ENCODE measurements at places on chromosomes 6 and 20.

- DNase-seq = no peak
Measured at GRCh38 chr6:69980624-69981023, 114.3 kb downstream of the COL19A1 start.

- DNase-seq = no peak
Measured at GRCh38 chr20:18032977-18033892, 24.5 kb downstream of the OVOL2 start.

DNA sequence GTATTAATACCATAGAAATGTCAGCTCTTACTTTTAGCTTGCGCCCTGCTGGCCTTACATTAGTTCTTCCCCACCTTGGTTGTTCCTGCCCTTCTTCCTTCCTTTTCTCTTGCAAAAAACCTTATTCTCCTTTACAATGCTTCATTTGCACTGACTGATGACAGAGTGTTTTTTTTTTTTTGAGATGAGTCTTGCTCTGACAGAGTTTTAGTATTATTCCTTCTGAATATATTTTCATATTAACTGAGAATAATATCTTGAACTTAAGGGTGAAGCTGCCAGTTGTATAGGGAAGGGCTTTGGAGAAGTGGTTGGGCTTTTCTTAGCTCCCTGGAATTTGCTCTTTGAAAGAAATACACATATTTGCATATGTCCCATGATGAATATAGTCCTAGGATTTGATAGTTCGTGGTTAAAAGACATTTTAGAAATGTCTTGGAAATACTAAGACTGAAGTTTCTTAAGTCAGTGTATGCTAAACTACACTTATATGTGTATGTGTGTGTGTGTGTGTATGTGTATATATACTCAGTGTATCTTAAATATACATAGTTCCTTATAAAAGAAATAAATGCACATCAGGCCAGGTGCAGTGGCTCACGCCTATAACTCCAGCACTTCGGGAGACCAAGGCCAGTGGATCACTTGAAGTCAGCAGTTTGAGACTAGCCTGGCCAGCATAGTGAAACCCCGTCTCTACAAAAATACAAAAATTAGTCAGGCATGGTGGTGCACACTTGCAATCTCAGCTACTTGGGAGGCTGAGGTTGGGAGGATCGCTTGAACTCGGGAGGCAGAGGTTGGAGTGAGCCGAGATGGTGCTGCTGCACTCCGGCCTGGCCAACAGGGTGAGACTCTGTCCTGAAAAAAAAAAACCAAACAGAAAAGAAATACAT is 216.1 kb upstream of the MYLIP start:
- DNase-seq = no peak

- DNase-seq = no peak
Measured at GRCh38 chr20:29876911-29877285, 1380.6 kb upstream of the DEFB115 start.

GRCh38 chr6:39196673-39197091 is 32.6 kb downstream of the KCNK5 start:
- no peak for DNase-seq

GRCh38 chr20:19966840-19967239 is 50.3 kb upstream of the NAA20 start:
- DNase-seq = peak; percentile 80

GRCh38 chr6:91483415-91484105 is 896.7 kb upstream of the MAP3K7 start:
- DNase-seq = no peak

DNA sequence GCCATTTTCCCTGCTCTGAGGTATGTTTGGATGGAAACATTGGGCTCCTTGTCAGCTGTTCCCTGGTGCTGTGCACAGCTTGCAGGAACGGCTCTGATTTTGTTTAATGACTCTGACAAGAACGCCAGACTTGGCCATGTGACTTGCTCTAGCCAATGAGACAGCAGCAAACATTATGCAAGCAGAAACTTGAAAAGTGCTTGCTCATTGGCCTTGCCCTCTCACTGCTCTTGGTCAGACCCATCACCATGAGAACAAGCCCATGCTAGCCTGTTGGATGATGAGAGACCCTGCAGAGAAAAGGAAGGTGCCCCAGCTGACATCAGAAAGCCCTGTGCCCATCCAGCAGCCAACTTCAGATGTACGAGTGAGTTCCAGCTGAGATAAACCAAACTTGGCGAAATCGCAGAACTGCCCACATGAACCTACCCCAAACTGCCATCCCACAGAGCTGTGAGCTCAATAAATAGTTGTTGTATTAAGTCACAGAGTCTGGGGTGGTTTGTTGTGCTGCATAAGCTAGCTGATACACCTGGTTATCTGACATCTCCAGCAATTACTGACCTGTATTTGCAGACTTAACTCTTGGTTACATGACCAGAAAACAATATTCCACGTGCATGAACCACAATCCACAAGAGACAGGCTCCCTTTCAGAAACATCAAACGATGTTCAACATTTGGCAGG is 96.9 kb downstream of the JPH2 start:
- DNase-seq = peak; percentile 71

DNA sequence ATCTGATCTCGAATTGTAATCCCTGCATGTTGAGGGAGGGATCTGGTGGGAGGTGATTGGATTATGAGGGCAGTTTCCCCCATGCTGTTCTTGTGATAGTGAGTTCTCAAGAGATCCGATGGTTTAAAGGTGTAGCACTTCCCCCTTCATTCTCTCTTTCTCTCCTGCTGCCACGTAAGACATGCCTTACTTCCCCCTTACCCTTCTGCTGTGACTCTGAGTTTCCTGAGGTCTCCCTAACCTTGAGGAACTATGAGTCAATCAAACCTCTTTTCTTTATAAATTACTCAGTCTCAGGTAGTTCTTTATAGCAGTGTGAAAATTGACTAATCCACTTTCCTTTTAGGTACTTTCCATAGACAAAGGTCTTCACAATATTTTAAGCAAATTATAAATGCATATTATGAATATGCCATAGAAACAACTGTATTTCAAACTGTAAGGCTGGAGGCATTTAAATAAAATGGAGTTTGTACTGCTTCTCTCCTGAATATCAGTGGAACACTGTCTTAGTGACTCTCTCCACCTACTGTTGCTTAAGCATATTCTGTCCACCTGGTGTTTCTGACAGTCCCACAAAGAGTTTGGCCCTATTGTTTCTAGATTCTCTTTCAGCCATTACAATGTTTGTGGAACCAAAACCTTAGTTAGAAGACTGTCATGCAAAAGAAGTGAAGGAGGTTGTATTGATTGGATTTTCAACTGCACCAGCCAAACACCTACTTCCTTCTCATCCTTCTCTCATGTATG is 24.3 kb upstream of the IL17A start:
- DNase-seq = no peak

GRCh38 chr6:15343490-15344191 is 97.8 kb downstream of the JARID2 start:
- DNase-seq = no peak

DNA sequence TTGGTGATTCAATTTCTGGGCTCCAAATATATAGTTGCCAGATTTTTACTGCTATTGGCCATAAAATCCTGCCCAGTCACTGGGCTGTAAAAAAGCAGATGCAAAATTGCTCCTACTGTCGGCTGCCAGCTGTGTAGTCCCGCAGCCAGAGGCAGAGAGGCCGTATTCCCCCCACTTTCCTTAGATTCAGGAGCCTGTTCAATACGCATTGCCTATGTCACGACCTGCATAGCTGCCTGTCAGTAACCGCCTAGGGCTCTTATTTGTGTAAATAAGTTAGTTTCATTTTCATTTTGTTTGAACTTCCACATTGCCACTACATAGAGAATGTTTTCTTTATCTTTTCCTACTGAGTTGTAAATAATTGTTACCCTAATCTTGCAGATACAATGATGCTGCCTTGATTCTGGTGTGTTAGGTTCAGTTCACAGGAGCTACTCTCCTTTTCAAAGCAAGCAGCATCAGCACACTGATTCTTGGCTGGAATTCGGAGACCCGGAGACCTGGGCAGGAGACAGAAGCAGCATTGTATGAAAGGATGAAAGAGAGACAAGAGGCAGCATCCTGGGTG is 46.0 kb upstream of the UST start:
- DNase-seq = peak; percentile 26

DNA sequence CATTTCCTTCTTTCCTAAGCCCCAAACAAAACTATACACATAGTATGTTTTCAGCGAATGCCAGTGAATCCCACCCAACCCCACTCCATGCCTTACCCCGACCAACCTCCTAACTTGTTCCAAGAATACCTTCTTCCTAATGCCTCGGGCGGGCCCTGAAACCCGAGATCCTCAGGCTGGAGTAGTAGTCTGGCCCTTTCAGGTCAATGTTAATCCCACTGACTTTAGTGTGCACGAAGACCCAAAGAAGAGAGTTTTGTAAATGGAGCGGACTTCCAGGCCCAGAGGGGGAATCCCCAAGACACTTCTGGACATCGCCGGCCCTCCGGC is 394 bp downstream of the YIPF3 start:
- DNase-seq = no peak

GRCh38 chr6:130780122-130780521 is 47.1 kb upstream of the SMLR1 start:
- DNase-seq = no peak

GRCh38 chr6:158627940-158628211 is 16.7 kb downstream of the DYNLT1 start:
- DNase-seq = no peak

- no peak for DNase-seq
Measured at GRCh38 chr6:156691018-156691417, 86.2 kb upstream of the ARID1B start.

DNA sequence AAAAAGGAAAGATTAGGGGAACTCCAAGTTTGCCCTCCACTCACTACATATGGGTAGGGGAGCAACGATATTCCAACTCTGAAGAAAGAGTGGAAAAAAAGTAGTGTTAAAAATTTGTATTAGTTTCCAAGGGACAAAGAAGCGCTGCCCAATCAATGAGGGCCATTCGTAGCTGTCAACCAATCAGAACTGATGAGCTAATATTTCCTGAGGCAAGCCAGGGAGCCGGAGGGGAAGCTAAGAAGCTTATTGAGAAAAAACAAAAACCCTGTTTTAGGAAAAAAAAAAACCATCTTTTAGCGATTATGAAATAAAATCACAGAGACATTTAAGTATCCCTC is 59.5 kb downstream of the TRIM38 start:
- peak; percentile 62 for DNase-seq

DNA sequence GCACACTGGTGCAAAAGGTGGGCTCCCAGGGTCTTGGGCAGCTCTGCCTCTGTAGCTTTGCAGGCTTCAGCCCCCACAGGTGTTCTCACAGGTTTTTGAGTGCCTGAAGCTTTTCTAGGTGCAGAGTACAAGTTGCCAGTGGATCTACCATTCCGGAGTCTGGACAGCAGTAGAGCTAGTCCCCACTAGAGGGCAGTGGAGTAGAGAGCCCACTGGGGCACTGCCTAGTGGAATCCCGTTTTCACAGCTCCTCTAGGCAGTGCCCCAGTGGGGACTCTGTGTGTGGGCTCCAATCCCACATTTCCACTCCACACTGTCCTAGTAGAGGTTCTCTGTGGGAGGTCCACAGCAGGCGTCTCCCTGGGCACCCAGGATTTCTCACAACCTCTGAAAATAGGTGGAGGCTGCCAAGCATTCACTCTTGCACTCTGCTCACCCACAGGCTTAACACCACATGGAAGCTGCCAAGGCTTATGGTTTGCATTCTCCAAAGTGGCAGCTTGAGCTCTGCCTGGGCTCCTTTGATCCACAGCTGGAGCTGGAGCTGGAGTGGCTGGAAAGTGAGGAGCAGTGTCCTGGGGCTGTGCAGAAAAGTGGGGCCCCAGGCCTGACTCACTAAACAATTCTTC is 86.3 kb upstream of the PROKR2 start:
- DNase-seq = no peak

DNA sequence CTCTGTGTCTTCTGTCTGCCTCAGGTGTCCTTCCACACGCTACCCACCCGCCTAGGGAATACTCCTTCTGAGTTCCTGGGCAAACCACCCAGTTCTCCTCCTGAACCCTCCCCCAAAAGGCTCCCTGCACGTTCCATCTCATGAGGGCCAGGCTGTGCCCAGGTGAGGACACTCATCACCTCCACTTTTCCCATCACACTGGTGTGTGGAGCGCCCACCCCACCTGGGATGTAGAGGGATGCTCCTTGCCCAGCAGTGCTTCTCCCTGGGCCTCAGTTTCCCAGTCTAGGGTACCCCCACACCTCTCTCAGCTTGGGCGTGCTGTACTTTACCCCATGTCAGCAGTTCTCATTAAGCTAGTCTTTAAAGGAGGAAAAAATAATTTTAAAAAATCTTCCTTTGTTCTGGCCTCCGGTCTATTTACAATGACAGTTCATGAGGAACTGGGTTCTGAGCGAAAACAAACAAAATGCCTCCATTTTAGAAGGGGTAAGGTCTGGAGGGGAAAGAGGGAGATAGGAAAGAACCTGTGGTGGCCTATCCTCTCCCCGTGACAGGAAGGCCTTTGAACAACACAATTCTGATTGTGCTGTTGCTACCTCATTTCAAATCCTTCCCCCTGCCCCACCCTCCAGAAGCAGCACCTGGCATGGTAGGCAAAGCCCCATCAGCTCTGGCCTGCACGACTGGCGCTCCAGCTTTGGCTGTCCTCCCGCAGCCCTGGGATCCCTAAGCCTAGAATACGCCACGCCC is 1.7 kb upstream of the C20orf203 start:
- peak; percentile 91 for DNase-seq

DNA sequence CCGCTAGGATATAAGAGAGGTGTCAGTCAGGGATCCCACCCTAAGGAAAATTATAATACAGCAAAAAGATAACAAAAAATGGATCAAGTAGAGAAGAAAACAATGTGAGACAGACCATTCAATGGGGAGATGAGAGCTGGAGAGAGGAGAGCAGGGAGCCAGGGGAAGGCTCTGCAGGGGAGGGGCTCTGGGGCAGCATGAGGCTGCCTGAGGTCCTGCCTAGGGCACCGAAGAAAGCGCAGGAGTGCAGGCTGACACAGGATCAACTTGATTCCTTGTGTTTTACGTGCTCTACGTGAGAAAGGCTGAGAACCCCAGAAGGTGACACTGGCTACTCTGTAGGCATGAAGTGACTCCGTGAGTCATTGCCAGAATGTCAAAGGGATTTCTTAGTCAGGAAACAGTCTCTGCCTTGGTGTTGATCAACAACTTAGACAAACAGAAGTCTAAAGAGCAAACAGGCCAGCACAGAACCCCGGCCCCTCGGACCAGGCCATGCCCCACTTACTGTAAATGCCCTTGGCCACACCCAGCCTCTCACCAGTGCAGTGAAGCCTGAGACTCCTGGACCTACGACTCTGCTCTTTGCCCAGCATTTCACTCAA is 290.1 kb upstream of the PRDM1 start:
- no peak for DNase-seq

- no peak for DNase-seq
Measured at GRCh38 chr6:106117579-106117978, 31.4 kb downstream of the PRDM1 start.

GRCh38 chr20:38692436-38693411 is 31.6 kb upstream of the SLC32A1 start:
- DNase-seq = no peak

DNA sequence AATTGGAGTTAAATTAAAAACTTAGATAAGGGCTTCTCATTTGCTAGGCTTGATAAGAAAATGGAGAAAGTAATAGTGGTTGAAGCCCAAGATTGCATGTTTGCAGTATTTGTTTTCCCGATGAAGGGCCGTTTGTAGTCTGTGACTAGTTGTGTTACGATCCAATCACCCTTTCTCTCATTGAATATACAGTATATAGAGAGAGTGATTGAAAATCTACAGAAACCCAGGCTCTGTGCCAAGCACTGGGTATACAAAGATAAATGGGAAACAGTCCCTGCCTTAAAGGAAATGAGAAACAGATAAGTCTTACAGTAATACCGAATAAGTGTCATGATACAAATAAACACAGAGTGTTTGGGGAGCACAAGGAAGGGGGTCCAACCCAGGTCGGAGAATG is 55.2 kb upstream of the CDKAL1 start:
- no peak for DNase-seq

GRCh38 chr20:16501301-16501700 is 71.9 kb downstream of the KIF16B start:
- no peak for DNase-seq

All from NCI-H774 (cell line).